ENCODE measurements at places on chromosomes 13 and 19. TPM values are rescaled to one million over a fixed set of nuclear protein-coding genes. Genes with fewer than 3 reads are reported as not detected.

The IGSF23 gene
- not detected for total RNA-seq

The APOC4 gene
- not detected for total RNA-seq

The PLVAP gene
- not detected for total RNA-seq

The RFPL4AL1 gene
- total RNA-seq, result not detected

The SIGLEC8 gene
- not detected for total RNA-seq

The FARSA gene
- 84.6 TPM for total RNA-seq

The SIAH3 gene
- 0.10 TPM for total RNA-seq
